Activated naive CD8-positive, alpha-beta T cell treated with anti-CD3 and anti-CD28 coated beads, Interleukin-2, amount 50 U/mL, for 16 hours (primary cell): ENCODE measurements at places on chromosomes 5 and 9.

DNA sequence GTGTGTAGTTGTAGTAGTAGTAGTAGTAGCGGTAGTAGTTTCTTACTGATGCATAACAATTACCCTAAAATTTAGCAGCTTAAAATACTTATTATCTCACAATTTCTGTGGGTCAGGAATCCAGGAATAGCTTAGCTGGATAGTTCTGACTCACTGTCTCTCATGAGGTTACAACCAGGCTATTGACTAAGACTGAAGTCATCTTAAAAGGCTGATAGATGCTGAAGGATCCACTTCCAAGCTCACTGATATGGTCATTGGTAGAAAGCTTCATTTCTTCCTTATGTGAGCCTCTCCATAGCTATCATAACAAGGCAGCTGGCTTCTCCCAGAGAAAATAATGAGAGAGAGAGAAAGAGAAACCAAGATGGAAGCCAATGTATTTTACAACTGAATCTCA, 147.5 kb upstream of the FBXL17 start:
- DNase-seq = no peak

- no peak for DNase-seq
Measured at GRCh38 chr9:6692881-6693361, 47.4 kb upstream of the GLDC start.

DNA sequence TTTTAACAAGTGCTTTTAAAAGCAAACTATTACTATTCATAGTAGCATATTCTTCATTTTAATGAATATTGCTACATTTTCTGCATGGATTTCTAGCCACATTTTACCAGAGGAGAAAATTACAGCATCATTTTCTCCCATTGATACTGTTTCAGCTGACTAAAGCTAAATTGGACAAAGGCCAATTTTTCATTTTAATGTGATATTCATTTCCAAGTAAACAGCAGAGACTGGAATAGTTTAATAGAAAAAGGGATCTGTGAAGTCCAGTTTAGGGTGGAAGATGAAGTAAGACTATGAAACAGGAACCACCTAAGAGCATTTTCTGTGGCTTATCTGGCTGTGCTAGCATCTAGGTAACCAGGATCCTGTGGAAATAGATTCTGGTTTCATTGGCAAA, 128.1 kb downstream of the GIN1 start:
- DNase-seq = no peak

DNA sequence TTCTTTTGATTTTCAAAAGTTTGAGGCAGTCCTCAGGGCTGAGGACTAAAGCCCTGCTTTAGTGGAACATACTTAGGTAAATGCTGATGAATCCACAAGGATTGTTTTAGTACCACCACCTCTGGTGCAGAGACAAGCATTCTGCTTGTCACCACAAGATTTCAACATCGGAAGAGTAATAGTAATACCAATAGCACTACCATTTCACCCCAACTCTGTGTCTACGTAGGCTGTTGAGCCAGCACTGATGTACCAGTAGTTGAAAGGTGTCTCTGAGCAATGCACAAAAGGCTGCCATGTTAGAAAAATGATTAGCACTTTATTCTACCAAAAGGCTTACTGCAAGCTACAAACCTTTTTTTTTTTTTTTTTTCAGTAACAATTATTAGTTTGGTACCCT, 213.2 kb upstream of the SLC24A2 start:
- DNase-seq = no peak

DNA sequence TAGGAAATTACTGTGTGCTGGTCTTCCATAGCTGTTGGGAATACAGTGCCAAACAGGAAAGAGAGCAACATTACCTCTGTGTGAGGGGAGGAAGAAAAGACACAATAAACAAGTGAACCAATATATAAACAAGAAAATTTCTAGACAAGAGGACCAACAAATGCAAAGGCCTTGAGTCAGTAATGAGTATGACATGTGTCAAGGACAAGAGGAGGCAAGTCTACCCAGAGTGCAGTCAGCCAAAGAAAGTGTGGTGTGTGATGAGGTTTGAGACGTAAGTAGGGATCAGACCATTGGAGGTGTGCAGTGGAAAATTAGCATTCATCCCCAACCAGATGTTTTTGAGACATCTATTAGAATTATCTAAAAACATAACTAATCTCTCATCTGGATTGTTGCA, 69.5 kb upstream of the CDH6 start:
- DNase-seq = no peak
